HS-5 (cell line): ENCODE measurements at places on chromosomes 2 and 18.

DNA sequence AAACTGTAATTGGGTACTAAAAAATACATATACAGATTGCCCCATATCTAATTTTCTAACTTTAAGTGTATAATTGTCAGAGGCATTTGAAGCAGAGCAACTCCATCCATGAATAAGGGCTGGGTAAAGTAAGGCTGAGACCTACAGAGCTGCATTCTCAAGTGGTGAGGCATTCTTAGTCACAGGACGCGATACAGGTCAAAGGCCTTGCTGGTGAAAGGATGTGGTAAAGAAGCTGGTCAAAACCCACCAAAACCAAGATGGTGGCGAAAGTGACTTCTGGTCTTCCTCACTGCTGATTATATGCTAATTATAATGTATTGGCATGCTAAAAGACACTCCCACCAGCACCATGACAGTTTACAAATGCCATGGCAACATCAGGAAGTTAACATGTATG is 50.0 kb downstream of the SLC8A1 start:
- peak; percentile 88 for DNase-seq

DNA sequence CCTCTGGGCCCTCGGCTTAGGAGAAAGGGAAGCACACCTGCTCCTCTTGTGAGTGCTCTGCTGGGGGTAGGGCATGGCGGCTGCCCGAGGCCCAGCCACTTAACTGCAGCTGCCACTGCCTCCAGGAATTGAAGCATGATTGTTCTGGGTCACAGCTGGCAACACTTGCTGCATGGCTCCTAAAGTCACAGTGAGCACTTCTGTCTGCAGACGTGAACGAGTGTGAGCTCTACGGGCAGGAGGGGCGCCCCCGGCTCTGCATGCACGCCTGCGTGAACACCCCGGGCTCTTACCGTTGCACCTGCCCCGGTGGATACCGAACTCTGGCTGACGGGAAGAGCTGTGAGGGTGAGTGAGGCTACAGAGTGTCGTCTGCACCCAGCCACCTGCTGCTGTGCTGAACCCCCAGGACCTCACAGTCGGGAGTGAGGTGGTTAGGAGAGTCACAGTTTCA is 44.4 kb downstream of the FBLN7 start:
- DNase-seq, result no peak

DNA sequence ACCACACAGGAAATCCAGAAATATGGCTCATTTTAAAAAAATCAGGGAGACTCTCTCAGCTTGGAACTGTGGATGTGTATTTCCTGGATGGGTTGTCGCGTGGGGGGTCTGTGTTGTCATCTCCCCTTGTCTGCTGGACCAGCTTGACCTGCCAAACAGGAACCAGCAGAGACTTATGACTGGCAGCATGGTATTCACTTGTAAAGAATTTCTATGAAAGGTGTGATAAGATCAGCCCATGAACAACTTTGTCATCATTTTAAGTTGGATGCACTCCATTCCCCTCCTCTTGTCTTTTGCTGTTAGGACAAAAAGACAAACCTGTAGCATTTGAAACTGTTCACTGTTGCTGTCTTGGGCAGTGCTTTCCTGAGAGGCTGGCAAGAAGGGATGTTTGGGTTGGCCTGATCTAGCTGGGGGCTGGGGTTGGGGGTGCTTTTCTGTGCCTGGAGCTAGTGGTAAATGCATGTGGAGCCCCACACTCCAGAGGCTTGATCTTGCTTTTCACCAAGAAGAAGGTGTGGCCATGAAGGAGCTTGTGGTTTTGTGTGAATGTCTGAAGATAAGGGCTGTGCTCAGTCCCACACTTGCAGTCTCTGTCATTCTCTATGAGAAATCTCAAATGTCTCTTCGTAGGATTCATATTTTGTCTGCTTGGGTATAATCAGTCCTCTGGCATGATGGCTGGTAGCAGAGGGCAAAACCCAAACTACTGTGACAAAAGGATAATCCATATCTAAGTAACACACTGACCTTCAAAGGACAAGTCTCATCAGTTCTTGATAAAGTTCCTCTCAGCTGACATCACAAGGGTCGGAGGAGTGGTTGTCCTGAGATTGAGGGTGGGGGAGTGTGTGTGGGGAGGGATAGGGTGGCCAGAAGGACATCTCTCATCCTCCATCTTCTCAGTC is 39.0 kb downstream of the RALB start:
- DNase-seq, result no peak

- no peak for DNase-seq
These were observed 1.2 kb upstream of the HAAO start for GRCh38 chr2:42793334-42794270.

DNA sequence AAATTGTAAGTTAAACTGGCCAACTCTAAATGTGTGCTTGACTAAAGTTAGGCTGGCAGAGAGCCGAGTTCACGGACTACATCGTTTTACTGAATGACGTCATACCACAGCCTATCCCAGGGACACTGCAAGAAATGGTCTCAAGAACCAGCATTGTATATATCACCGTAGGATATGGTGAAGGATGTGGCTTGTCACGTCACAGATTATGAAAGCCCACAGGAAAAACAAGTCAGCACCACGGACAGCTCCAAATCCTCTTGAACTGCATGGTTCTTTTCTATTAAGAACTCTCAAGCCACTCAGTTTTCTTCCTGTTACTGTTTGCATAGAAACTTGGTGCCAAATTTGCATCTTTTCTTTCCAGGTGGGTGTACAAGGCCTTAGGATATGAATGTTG is 85.1 kb upstream of the ACAA2 start:
- peak; percentile 22 for DNase-seq

DNA sequence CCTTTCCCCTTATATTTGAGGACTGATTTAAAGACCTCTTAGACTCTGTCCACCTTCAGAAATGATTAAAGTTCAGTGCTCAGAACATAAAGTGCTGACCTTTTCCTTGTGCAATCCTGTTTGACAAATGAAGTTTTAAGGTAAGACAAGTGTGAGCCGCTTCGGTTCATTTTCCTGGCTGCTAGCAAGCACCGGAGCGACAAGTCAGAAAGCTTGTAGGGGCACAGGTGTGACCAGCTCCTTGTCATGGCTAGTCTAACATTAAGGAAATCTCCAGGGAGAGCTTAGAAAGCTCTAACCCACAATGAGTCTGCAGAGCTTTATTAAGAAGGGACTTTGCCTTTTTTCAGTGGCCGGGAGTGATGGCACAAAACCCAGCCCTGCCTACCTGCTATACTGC is 2.3 kb upstream of the NCKAP5 start:
- no peak for DNase-seq

GRCh38 chr2:74851191-74851566 is 17.3 kb downstream of the HK2 start:
- no peak for DNase-seq

DNA sequence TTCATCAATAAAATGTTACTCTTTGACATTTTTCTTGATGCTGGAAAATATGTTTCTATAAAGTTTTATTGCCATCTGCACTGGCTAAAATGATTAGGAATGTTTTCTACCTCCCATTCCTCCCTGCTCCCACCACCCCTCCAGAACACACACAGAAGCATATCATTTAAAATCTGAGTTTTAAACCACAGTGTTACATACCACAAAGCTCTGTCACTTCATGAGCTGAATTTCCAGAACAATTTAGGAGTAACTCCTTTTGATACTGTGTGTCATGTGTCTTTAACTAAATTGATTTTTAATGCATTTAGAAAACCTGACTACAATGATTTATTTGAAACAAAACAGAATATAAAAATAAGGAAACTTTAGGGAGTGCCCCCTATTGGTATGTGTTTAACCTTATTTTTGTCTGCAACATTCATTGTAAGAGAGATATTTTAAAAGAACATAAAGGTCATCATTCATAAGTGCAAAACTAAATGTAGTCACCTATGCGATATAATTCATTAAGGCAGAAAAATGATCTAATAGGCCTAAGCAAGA is 52.0 kb downstream of the FEZ2 start:
- DNase-seq, result no peak

- DNase-seq, result peak; percentile 61
These were observed 934 bp downstream of the ZNF804A start for GRCh38 chr2:184599054-184599871.

- DNase-seq, result no peak
These were observed 193.7 kb downstream of the INO80D start for GRCh38 chr2:205892251-205892655.

- DNase-seq, result no peak
These were observed 9.9 kb downstream of the NABP1 start for GRCh38 chr2:191687867-191688266.

DNA sequence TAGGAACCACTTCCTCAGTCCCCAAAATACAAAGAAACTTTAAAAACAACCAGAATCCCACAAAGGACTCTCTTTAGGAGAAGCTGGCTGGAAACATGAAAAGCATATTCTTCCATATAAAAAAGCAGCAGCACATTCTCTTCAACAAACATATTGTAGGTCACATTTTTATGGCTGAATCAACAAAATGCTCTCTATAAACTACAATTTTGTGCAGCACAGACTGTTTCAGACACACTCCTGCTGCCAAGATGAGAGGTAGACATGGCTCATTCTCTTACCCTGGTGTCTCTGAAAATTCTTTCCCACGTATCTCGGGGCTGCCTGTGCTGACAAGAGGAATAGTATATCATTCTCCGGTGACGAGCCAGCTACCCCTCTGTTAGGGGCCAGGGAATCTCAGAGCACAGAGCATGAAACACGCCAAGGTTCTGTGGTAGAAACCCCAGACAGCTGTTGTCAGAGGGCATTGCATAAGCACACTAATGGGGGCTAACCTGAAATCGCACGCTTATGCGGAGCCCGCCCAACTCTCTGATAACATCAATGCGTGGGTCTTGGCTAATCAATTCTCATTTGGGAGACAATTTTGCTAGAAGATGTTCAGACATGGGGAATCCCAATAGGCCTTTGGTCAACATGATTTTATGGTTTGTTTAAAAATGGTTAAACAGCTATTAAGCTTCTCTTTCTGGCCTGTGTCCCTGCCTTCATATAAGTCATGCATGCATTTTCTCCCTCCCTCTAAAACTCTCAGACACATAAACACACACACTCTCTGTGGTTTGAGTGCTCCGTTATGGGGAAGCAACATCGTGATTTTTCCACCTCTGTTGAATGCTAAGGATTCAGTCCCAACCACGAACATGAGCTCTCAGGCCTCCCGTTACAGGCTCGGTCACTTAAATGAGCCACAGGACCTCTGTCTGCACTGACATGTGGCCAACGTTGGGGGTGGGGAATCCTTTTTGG is 177.5 kb downstream of the INO80D start:
- DNase-seq, result no peak

DNA sequence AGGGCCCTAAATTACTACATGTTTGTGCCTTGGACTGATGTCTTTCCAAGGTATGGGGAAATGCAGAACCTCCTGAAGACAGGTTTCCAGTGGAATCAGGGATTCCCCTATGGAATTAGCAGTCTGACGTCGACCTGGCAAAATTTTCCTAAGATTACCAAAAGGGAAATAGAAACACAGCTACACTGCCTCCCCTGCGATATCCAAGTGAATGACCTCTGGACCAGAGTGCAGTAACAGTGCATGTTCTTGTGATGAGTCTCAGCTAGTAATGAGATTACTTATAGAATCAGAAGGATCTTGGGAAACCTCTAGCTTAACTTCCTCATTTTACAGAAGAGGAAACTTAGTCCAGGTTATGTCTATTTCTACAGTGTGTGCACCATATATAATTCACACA is 21.3 kb upstream of the CHST9 start:
- peak; percentile 29 for DNase-seq

GRCh38 chr2:99880148-99880963 is 262.0 kb downstream of the AFF3 start:
- peak; percentile 100 for DNase-seq

DNA sequence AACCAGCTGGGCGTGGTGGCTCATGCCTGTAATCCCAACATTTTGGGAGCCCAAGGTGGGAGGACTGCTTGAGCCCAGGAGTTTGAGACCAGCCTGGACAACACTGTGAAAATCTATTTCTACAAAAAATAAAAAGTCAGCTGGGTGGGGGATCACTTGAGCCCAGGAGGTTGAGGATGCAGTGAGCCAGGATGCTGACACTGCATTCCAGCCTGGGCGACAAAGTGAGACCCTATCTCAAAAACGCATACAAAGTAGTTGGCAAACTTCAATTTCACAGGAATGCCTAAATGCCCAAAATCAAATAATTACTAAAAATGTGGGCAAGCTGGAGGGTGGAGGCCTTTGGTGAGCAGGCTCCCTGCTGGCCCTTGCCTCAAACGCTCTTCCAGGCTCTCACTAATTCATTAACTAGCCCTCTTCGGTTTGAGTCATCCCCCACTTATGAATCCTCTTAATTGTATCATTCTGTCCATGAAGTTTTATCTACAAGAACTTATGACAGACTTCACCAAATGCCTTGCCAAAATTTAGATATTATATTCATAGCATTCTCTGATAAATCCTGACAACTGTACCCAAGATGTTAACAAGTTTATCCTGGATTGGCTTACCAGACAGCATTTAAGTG is 68.7 kb upstream of the ZFP36L2 start:
- no peak for DNase-seq

DNA sequence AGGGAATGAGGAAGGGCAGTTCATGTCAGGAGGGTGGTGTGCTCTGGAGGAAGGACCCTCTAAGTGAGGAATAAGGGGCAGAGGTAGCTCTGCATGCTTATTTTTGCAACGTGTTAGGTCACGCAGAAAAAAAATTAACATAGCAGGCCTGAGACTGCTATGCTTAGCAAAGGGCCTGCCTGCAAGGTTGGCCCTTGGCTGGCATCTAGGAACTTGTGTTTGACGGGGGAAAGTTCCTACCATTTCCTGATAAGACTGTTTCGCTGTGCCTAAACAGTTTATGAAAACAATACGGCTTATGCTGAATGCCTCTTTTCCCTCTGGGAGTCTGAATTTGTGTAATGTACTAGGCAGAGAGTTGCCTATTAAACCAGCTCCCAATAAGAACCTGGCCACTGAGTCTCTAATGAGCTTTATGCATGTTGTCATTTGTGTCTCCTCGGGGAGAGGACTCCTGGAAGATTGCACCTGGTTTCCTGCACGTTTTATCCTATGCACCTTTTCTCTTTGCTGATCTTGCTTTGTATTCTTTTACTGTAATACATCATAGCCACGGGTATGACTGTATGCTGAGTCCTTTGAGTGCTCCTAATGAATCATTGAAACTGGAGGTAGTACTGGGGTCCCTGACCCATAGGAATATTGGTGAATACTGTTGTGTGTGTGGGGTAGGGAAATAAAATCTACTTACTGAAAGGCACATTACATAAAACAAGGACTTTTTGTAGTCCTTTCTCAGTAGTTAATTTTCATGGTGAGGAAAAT is 169.0 kb downstream of the PRPF40A start:
- DNase-seq, result no peak

GRCh38 chr18:48139431-48140347 is 209.2 kb upstream of the SMAD2 start:
- DNase-seq, result no peak

DNA sequence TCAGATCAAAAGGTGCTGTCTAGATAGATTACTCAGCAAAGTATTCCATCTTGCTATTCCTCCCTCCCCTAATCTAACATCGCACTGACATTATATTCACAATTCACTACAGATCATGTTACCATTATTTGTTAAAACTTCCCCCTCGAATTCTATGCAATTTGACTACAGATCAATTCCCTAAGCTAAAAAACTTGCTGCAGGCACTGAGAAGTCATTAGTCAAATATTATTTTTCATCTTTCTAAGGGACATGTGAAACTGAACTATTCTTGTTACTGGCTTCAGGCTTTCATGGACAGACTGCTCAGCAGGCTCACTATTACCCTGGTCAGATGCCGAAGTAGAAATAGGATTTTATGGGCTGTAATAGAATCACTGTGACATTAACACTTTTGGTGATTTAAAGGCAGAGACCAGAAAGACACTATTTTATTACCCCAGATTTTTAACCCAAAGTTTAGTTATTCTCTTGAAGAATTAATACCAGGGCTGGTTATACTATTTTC is 15.1 kb downstream of the MYL1 start:
- no peak for DNase-seq
